ENCODE measurements at places on chromosomes 6 and 20.

- no peak for DNase-seq
These were observed 70.4 kb upstream of the XRN2 start for GRCh38 chr20:21232546-21233280.

- DNase-seq = no peak
These were observed 7.0 kb downstream of the ADGRB3 start for GRCh38 chr6:68642081-68642480.

DNA sequence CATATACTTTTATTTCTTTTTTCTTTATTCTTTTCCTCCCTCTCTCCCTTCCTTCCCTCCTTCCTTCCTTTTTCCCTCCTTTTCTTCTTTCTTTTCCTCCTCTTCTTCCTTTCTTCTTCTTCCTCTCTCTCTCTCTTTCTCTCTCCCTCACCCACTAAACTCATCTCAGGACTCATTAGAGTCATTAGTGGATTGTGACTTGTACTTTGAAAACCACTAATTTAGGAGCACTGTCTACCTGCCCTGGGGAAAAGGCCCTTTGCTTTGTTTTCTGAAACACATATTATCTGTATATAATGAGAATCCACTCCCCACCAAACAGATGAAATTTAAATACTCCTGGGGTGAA is 68.7 kb upstream of the CEP85L start:
- no peak for DNase-seq

DNA sequence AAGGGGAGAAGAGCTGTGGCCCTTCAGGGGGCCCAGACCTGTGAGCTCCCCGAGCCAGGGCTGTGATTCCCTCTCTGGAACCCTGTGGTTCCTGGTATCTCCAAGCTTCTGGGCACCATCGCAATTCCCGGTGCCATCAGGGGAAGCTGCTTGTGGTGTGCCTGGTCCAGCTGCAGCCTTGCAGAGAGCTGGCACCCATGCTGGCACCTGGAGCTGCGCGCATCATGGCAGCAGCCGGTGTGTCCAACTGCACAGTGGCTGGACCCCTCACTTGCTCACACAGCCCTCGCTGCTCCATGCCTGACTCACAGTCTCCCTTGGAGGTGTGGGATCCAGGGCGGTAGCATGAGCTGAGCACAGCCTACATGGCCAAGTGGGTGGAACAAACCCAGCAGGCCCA is 56.7 kb downstream of the IYD start:
- no peak for DNase-seq

- no peak for DNase-seq
These were observed 5.9 kb downstream of the TUBB2B start for GRCh38 chr6:3221578-3221977.

DNA sequence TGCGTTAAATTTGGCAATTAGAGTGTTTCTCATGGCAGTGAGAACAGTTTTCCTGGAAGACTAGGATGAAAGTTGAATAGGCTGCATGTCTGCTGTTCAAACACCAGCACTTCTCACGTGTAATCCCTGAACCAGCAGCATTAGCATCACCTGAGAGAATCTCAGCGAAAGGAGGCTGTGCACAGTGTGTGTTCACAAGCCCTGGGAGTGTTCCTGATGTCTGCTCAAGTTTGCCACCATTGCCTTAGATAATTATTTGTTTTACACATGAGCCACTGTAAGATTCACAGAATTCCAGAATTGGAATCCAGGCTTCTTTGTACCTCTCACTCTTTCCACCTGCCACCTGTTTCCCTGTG is 117.3 kb downstream of the JARID2 start:
- DNase-seq = no peak
